ENCODE measurements at places on chromosomes 13 and 19. TPM values are rescaled to one million over a fixed set of nuclear protein-coding genes. Genes with fewer than 3 reads are reported as not detected.

DNA sequence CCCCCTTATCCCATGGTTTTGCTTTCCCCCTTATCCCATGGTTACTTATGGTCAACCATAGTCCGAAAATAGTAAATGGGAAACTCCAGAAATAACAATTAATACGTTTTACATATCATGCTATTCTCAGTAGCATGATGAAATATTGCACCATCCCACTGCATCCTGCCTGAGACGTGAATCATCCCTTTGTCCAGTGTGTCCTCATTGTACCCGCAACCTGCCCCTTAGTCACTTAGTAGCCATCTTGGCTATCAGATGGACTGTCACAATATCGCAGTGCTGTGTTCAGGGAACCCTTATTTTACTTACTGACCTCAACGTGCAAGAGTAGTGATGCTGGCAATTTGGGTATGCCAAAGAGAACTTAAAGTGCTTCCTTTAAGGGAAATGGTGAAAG lies 10.5 kb upstream of the NBEA start:
- DNase-seq: no peak

Gene ONECUT3
- total RNA-seq: not detected

Gene KIR2DL4
- not detected for total RNA-seq

DNA sequence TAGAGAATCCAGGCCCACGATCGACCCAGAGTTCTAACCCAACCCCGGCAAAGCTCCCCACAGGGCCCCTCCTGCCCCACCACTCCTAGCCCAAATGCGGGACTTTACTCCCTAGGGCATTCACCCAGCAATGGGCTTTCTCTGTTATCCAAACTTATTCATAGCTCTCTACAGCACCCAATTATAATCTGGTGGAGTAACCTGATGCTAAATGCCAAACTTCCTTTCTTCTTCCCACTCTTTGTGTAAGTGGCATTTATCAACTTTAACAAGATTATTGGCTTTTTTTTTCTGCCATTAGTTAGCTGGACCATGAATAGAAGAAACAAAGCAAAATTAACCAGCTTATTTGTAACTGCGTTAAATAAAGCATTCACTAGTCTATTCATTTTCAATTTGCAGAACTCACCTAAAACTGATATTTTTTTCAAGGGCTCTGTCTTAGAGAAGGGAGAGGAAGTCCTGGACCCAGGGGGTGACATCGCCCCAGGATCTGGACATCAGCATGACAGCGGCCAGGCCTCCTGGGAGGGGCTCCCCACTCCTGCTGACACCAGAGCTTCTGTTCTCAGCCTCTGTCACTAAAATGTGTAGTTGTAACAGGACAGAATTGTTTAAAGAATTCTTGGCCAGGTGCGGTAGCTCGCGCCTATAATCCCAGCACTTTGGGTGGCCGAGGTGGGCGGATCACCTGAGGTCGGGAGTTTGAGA lies 1.5 kb downstream of the FAM124A start:
- no peak for DNase-seq

- no peak for DNase-seq
Measured at GRCh38 chr13:75637181-75637750, 1.1 kb downstream of the LMO7 start.

- no peak for DNase-seq
Measured at GRCh38 chr13:32309312-32310133, 5.6 kb downstream of the ZAR1L start.

- no peak for DNase-seq
Measured at GRCh38 chr19:1063909-1064660, 2.9 kb upstream of the ARHGAP45 start.

GRCh38 chr19:2952953-2953481 lies 8.2 kb upstream of the ZNF77 start:
- DNase-seq: peak; percentile 61

Gene BRSK1
- 3.1 TPM for total RNA-seq

DNA sequence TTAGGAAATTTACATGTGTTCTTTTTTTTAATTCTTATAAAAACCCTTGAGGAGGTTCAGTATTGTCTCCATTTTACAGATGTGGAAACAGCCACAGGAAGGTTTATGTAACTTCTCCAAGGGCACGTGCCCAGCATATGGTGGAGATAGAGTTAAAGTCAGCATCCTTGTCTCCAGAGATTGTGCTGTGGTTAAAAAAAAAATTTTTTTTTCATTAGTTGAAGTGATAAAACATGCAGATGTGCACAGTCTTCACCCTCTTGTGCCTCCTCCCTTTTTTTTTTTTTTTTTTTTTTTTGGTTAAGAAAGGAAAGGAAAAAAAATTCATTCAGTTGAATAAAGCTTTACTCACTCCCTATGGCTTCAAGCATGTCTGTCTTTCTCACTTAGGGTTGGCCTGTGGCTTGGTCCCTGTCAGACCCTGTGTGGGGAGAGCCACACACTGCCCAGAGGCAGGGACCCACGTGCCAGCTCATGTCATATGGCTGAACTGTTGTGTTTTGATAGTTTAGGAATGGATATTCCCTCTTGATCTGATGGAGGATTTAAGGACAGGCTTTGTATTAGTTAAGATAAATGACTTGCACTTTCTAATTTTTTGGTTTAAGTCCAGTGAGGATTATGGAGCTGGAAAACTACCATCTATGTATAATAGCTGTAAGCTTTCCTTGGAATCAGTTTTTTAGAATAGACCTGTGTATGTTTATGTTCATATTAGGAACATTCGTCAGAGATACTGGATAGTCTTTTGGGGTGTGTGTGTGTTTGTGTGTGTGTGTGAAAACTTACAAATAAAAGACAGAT lies 19.3 kb downstream of the RNASEH2B start:
- no peak for DNase-seq

DNA sequence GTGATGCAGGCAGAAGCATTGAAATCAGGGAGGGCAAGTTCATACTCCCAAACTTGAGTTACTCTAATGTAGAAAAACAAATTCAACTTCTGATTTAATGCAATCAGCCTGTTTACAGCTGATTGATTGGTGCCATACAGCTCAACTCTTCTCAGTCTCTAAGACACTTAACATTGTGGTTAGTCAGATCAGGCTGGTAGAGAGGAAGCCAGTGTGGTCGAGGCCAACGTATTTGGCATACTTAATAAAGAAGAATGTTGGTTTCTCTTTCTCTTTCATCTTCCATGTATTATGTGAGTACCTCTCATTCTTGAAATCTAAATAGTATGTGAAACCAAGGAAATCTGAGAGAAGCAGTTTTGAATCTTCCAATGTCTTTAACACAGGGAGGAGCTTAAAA lies 255.0 kb upstream of the SLITRK1 start:
- DNase-seq: no peak

Gene PABPC3
- total RNA-seq: 0.14 TPM

Gene POSTN
- total RNA-seq: 12.7 TPM

Gene ZNF302
- 8.5 TPM for total RNA-seq

- DNase-seq: no peak
Measured at GRCh38 chr13:67914535-67914934, 684.4 kb upstream of the PCDH9 start.

Gene RNF17
- total RNA-seq: not detected

Gene VWA8
- 15.0 TPM for total RNA-seq

DNA sequence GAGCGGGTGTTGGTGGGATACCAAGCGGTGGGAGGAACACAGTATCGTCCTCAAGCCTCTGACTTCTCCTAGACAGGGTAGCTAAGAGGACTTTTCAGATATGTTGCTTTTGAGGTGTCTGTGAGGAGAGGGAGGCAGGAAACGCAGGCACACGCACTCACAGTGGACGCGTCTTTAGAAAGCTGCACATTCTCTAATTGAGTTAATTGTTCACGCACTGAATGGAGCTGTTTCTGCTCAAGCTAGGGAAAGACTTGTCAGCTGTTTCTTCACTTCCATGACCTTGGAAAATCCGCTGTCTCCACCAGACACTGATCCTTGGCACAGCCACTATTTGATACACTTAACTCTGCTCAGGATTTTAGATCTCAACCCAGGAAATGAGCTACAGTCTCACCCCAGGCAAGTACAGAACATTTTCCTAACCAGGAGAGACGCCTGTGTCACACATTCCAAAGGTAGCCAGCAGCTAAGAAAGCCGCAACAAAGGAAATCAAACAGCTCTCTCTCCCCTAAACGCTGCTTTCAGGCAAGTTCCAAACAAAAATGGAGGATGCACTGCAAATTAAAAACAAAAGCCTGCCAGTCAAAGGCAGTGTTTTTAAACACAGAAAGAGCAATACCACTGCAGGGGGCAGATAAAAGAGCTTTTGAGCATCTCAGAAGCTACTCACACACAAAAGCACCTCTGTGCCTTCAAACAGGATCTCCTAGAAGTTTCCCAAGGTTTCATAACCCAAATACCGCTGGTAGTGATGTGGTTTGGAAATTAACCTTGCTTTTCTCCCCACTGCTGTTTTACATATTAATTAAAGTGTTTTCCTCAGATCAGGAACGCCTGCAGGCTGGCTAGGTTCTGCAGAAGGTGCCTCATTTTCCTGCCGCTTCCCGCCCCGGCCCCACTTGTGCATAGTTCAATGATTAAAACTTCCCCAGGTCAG lies 57.3 kb downstream of the IRS2 start:
- no peak for DNase-seq

Gene ZNF470
- total RNA-seq: 3.1 TPM

GRCh38 chr13:35500144-35500543 lies 23.7 kb upstream of the MAB21L1 start:
- DNase-seq: no peak

- no peak for DNase-seq
Measured at GRCh38 chr13:93751117-93751516, 524.5 kb downstream of the GPC6 start.

DNA sequence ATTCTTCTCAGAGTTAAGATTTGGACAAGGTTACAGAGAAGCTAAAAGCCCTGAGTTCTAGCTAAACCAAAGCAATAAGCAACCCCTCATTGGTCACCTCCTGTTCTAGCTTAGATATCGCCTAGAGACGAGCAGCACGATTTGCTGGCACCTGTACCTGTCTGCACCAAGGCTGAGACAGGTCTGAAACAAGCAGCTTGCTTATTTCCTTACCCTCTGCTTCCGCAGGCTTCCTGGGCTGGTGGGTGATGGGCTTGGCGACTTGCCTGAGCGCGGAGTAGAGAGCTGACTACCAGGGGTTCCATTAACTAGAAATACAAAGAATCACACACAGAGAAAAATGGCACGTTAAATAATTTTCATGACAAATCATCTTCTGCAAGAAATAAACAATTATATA lies 276.9 kb downstream of the DCLK1 start:
- DNase-seq: no peak

Gene AXL
- 163 TPM for total RNA-seq

Gene DACT3
- total RNA-seq: 0.04 TPM

Gene TMEM255B
- total RNA-seq: 0.95 TPM

DNA sequence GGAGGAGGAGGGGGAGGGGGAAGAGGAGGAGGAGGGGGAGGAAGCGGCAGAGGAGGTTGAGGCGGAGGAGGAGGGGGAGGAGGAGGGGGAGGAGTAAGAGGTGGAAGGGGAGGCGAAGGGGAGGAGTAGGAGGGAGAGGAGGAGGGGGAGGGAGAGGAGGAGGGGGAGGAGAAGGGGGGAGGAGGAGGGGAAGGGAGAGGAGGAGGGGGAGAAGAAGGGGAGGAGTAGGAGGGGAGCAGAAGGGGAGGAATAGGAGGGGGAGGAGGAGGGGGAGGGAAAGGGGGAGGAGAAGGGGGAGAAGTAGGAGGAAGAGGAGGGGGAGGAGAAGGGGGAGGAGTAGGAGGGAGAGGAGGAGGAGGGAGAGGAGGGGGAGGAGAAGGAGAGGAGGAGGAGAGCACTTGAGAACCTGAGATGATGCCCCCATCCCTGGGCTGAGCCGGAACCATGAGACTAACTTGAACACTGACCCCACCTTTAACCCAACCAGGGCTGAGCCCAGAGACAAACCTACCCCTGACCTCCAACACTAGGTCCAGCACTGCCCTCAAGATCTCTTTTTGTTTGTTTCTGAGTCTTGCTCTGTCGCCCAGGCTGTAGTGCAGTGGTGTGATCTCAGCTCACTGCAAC lies 12.6 kb downstream of the ABCA7 start:
- no peak for DNase-seq

GRCh38 chr13:95426631-95427030 lies 125.4 kb upstream of the ABCC4 start:
- no peak for DNase-seq

- DNase-seq: no peak
Measured at GRCh38 chr13:57030671-57031070, 110.0 kb upstream of the PRR20A start.

DNA sequence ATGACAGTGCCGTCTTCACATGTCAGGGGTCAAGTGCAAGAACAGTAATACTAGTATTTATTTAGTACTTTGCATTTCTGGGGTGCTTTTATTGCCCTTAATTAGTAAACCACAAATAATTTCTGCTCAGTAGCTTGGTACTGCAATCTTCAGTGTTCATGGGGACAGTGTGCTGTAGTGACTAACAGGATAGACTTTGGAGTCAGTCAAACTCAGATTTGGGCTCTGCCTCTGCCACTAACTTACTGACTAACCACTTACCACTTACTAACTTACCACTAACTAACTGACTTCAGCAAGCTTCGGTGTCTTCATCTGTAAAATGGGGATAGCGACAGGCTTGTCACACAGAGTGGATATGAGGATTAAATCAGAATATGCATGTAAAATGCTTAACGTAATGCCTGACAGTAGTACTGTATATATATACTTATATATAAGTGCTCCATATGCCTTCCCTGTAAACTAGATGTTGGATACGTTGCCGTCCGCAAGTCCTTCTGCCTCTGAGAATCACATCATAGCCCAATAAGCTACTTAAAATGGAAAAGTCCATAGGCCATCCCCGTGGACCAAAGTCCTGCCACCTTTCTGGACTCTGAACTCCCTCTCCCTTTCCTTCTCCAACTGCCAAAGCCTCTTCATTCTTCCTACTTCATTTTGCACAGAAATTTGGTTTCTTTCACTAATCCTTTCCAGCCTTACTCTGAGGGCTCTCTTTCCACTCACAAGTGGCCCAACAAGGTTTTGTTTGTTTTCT lies 158.1 kb downstream of the ZIC5 start:
- DNase-seq: no peak

Gene OR7A5
- total RNA-seq: not detected

DNA sequence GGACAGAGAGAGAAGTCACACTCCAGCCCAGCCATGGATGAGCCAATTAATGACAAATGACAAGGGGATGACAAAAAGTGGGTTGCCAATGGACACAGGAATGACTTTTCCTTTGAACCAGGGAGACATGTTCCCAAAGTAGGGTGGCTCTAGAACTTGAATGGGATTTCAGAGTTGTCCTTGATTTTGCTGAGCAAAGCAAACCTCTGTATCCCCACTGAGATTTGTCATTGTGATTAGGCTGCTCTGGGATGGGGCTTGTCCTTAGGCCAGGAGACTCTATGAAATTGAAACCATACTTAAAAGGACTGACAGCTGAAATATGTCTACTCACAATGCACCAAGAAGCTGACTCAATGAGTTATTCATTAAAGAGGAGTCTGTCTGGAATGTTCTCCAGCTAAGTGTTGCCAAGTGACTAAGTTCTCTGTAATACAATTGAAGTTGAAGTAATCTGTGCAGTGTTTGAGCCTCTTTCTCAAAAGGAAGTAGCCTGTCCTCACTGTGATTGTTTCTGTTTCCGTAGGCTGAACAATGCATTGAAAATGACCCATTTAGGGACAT lies 69.0 kb upstream of the PCDH9 start:
- DNase-seq: peak; percentile 89

GRCh38 chr13:111637365-111637764 lies 316.9 kb downstream of the TEX29 start:
- DNase-seq: no peak

GRCh38 chr19:15368051-15368632 lies 11.4 kb downstream of the AKAP8 start:
- DNase-seq: no peak

Gene DENND1C
- total RNA-seq: 0.10 TPM

Gene PSG11
- not detected for total RNA-seq

- no peak for DNase-seq
Measured at GRCh38 chr13:96193728-96194310, 103.9 kb downstream of the HS6ST3 start.

Gene RPL13A
- 2,308 TPM for total RNA-seq
